HS-27A (cell line): ENCODE measurements at places on chromosomes 1 and 21.
A peak's percentile ranks its signal among the peaks of the same experiment; 100 is the strongest.

GRCh38 chr1:236545621-236546169, 21.9 kb downstream of the LGALS8 start:
- DNase-seq: no peak

DNA sequence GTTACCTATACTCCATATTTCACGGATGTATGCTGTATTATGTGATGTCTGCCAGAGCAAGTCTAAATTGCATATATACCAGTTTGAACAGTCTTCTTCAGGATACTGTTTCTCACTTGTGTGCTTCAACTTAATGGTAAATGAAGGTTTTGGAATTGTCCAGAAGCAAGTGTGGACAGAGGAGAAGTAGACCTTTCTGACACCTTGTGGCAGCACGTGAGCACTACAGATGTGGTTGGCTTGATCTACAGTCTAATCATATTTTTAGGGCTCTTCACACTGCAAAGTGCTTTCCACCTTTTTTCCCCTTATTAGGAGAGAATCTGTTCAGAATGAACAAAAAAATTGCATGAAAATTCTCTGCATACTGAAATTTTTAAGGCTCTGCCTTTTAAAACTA, 10.9 kb downstream of the MORC3 start:
- DNase-seq: no peak

- no peak for DNase-seq
These were observed 70.9 kb upstream of the ADGRL2 start for GRCh38 chr1:81729818-81730217.

DNA sequence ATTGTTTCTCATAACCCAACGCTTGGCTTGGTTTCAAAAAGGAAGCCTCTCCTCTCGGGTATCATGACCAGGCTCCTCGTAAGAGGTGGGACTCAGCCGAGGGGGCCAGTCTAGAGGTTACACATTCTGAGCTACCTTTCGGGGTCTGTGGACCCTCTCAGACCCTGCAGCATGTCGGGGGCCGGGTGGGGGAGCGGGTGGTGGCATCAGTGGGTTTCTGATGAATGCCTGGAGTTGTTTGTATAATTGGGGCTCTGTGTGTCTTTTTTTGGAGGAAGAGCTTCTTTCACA, 229.3 kb downstream of the CAMTA1 start:
- DNase-seq: no peak

GRCh38 chr1:62230718-62231117, 36.1 kb downstream of the L1TD1 start:
- peak; percentile 49 for DNase-seq

GRCh38 chr1:235266325-235266724, 61.7 kb downstream of the ARID4B start:
- no peak for DNase-seq

GRCh38 chr1:10866321-10867093, 70.1 kb upstream of the CASZ1 start:
- no peak for DNase-seq

GRCh38 chr21:41396558-41397075, 29.4 kb upstream of the MX1 start:
- no peak for DNase-seq

GRCh38 chr21:24658926-24659325, 948.4 kb downstream of the MRPL39 start:
- DNase-seq: no peak

GRCh38 chr1:111739925-111740765, 950 bp upstream of the INKA2 start:
- no peak for DNase-seq

DNA sequence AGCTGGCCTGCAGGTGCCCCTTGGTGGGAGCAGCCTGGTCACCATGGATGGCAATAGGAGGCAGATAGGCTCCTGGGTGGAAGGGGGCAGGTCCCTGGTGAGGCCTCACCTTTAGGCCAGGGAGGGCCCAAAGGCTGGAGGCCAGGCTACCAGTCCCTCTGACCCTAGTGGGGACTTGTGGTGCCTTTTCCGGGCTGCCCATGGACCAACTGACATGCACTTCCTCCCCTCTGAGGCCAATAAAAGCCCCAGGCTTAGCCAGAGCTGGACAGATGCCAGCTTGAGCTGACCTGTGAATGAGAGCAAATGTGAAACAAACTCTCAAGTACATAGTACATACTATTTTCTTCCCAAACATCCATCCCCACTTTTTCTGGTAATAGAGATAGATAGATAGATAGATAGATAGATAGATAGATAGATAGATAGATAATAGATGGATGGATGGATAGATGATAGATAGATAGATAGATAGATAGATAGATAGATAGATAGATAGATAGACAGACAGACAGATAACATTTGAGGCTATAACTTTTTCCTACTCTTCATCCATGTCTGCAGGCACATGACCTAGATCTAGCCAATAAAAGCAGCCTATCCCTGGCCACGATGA, 9.2 kb upstream of the CTTNBP2NL start:
- DNase-seq: no peak

DNA sequence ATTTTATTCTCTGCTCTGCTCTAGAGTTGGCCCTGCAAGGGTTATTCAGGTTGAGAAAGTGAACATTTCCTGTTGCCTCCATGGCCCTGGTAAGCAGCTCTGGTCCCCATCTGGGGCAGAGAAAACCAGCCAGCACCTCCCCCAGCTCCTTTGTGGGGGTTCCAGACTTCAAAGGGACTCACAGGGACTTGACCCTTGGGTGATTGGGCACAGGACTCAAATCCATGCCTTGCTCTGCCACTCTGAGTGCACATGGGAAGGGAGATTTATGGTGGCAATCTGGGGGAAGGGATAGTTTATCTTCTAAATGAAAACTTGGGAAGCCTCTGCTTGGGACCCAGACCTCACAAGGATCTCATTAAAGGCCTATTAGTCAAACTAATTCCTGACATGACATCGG, 212.8 kb downstream of the FOXD2 start:
- DNase-seq: no peak

DNA sequence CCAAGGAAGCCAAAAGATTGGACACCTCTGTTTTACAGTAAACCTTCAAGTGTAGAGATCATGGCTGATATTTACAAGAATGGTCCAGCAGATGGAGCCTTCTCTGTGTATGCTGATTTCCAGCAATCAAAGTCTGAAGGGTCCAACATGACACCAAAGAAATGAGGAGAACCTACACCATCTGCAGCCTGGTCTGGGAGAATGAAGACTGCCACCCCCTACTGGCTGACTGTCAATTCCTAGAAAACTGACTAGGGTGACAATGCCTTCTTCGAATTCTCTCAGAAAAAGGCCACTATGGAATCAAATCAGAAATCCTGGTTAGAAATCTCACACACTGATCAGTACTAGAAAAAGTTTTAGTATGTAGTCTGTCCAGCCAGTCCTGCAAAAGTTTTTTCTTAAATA, 83.3 kb downstream of the CDC42BPA start:
- DNase-seq: peak; percentile 42

DNA sequence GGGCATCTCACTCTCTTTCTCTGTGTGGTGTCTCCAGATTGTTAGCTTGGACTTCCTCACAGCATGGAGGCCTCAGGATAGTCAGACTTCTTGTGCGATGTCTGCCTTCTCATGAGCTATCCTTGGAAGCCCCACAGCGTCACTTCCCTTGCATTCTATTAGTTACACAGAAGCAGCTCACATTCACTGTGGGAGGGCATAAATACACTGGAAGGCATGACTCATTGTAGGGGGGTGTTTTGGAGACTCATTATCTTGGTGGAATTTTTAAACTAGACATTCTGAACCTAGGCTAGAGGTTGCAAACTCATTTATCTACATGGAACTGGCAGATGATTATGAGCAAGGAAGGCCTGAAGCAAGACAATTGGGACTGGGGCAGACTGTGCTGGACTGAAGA, 21.4 kb upstream of the FASLG start:
- no peak for DNase-seq

- DNase-seq: no peak
These were observed 29.0 kb downstream of the BACE2 start for GRCh38 chr21:41196993-41197392.

DNA sequence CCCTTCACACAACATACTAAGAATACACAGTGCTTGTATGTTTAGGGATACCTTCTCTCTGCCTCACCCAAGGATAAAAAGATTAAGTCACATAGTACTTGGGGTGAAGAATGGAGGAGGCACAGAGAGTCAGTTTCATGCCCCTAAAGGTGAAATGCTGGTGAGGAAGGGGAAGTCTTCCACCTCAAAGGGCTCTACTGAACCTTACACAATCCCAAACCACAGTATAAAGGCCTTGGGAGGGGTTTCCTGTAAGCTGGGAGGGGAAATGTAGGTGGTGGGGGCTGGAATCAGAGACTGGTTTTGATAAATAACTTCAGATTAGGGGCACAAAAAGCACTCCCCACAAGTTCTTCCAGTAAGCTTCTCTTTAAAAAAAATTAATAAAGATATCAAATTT, 3.5 kb downstream of the MINDY1 start:
- no peak for DNase-seq

- DNase-seq: no peak
These were observed 50.6 kb downstream of the WDR64 start for GRCh38 chr1:241702442-241703373.

DNA sequence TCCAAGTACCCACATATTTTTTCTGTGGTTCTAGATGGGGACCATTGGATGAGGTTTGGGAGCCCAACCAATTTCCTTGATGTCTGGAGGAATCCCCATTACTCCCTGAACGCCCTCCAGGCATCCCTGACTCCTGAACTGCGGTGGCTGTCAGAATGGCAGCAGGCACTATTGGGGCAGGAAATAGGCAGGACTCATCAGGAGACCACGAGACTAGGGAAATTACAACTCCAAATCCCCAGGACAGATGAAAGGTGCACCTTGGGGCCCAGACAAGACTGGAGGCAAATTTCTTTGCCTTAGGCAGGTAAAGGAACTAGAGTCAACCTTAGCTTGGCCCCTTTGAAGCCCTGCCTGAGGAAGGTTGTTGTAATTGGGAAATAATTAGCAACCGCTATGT, 1.1 kb downstream of the CGN start:
- DNase-seq: no peak

GRCh38 chr1:156860113-156860627, 495 bp upstream of the NTRK1 start:
- DNase-seq: no peak

DNA sequence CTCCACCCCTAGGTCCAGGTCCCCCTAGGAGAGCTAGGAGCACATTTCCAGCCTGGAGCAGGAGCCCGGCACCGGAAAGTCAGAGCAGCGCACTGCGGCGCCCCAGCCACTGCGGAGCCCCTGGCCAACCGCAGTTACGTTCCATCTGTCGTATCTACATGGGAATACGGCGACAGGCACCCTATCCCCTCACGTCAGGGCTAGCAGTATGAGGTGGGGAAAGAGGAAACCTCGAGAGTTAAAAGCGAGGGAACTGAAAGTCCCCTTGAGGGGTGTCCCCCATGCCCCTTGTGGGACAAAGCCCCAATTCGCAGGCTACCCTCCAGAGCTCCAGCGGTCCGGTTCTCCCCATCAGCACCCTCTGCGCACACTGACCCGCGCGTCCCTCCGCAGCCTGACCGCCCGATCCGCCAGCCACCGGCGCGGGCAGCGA, 995 bp downstream of the COLGALT2 start:
- DNase-seq: no peak

GRCh38 chr1:58738876-58739275, 39.0 kb upstream of the MYSM1 start:
- DNase-seq: no peak
